Midbrain (tissue), 1 donor: ENCODE measurements at places on chromosomes 4 and X.

- DNase-seq = no peak
Measured at GRCh38 chr4:174575436-174575835, 53.1 kb upstream of the HPGD start.

- DNase-seq = no peak
Measured at GRCh38 chr4:180437601-180438000, 1805.6 kb upstream of the TENM3 start.

DNA sequence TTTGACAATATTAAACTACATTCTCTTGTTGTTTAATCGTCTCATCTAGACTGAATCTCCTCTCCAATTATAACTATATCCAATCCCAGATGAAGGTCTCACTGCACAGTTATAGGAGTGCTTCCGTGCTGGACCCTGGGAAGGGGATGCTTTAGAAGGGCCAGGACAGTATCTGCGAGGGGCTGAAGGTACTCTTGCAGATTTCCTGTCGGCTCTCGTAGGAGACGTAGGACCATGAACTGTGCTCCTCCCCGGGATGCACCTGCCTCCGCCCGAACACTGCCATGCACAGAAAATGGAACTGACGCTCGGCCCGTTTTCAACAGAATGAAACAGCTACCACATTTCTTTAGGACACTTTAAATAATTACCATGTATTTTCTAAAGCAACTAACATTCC, 39.4 kb downstream of the FAT1 start:
- DNase-seq = no peak

GRCh38 chr4:6292376-6293096, 22.9 kb downstream of the WFS1 start:
- no peak for DNase-seq

DNA sequence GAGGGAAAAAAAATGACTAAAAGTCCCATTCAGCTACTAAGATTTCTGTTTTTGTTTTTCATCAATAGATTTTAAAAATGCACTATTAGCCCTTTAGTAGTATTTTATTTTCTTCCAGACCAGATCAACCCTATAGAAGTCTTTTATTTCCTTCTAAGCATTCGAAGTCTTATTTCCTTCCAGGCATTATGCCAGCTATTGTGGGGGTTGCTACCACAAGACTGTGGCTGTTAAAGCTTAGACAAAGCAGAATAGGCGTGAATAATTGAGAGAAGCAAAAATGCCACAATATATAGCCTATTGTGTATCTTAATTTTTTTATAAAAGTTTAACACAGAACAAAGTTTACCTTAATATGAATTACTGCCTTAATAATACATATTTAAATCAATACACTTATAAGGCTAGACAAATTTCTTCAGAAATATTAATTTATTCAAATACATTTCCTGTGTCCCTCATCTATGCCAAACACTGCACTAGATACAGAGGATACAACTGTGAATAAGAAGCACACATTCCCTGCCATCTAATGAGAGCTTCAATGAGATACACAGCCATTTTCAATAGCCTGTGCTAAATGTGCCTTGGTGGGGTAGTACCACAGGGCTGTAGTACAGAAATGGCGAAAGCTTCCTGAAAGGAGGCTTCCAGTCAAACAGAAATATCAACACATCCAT, 33.1 kb downstream of the SLC10A7 start:
- DNase-seq = no peak

DNA sequence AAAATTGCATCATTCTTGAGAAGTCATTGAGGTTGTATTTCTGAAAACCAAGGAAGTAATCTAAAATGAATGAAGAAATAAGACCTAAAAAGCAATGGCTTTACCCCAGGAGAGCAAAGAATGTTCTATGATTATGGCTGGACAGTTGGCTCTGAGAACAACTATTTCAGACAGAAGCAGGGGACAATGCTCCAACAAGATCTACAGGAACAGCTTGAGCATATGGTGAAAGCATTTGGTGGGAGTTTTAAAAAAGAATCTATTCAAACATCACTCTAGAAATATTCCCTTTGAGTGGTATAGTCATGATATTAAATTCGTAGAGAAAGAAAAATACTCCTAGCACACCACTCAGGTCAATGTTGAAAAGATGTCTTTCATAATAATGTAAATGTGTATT, 26.7 kb downstream of the DYNLT3 start:
- DNase-seq = no peak

DNA sequence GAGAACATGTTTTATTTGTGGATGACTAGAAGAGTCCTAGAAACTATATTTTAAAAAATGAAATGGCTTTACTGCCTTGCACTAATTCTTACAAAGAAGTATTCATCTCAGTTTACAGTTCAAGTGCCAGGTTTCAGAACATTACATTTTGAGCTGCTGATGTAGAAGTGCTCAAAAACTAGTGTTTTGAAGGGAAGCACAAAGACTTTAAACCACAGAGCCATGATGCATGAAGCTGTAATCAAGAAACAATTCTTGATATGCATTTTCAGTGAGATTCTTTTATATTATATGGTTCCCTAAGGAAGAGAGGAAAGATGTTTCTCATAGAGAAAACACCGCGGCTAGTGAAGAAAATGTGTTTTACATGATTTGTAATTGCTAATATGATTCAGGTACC, 1163.0 kb downstream of the RAPGEF2 start:
- no peak for DNase-seq

- no peak for DNase-seq
Measured at GRCh38 chrX:2503591-2504500, 3.1 kb upstream of the DHRSX start.

GRCh38 chr4:13970349-13970748, 342.8 kb upstream of the BOD1L1 start:
- DNase-seq = no peak

GRCh38 chr4:41551536-41551935, 13.6 kb downstream of the LIMCH1 start:
- no peak for DNase-seq

DNA sequence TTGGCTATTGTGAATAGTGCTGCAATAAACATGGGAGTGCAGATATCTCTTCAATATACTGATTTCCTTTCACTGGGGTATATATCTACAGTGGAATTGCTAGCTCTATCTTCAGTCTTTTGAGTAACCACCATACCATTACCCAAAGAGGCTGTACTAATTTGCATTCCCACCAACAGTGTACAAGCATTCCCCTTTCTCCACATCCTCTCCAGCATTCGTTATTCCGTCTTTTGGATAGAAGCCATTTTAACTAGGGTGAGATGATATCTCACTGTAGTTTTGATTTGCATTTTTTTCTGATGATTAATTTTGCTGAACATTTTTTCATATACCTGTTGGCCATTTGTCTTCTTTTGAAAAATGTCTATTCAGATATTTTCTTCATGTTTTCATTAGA, 110.3 kb downstream of the PRDM5 start:
- DNase-seq = no peak

DNA sequence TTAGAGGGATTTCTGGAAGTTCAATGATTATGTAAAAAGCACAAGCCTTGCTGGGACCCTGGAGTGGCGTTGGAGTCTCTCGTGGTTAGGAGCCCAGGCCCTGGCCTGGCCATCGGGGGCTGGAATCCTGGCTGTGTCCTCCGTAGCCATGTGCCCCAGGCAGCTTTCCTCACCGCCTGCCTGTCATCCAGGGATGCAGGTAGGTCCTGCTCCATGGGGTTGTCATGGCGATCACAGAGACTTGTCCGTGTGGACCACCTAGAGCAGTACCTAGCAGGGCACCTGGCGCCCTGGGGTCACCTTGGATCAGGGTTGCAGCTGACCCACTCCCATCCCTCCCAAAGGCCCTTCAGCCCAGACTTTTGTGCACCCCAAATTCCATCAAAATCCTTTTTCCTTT, 30.2 kb upstream of the WFS1 start:
- DNase-seq = no peak

DNA sequence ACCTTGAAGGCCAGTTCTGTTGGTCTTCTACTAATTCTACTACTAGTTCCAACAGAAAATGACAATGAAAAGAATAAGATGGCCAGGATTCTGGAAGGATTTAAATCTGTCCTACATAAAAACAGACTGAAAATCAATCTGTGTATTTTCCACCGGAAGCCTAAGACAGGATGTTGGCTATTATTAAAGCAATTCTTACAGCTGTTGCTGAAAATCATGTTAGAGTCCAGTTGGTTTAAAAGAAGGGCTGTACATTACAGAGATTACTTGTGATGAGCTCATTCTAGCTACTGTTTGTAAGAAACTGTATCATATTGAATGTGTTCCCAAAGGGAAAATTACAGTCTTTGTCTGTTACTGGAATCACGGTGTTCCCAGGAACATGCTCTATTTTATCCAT, 54.8 kb upstream of the MAGEB16 start:
- no peak for DNase-seq
